ENCODE measurements at places on chromosomes 13 and 19.

- peak; percentile 34 for DNase-seq
Observed at GRCh38 chr19:18594096-18594823, 5.7 kb downstream of the REX1BD start.

GRCh38 chr19:2302319-2303210, 5.4 kb downstream of the LINGO3 start:
- no peak for DNase-seq

- DNase-seq = no peak
Observed at GRCh38 chr19:47093841-47094240, 19.7 kb downstream of the ZC3H4 start.

- DNase-seq = no peak
Observed at GRCh38 chr19:51086153-51086850, 3.6 kb upstream of the KLK14 start.

Measured in hematopoietic multipotent progenitor cell treated with erythropoietin and hydrocortisone succinate and interleukin-3 and kit ligand, for 17 days (in vitro differentiated cells).